Uterus (tissue), 4 donors: ENCODE measurements at places on chromosomes 4 and X. TPM values are rescaled to one million over a fixed set of nuclear protein-coding genes. Genes with fewer than 3 reads are reported as not detected.

The MGAT4D gene
- not detected for total RNA-seq

The ETDC gene
- total RNA-seq: not detected

The FGF16 gene
- 1.0 TPM for total RNA-seq

The ADRA2C gene
- 4.1 TPM for total RNA-seq

The NWD2 gene
- 0.14 TPM for total RNA-seq

The SHROOM2 gene
- total RNA-seq: 5.7 TPM

The VCX gene
- not detected for total RNA-seq

The ARAF gene
- total RNA-seq: 20.6 TPM

The CITED1 gene
- not detected for total RNA-seq

The TRIM61 gene
- 4.1 TPM for total RNA-seq

The ARHGAP6 gene
- 17.2 TPM for total RNA-seq

DNA sequence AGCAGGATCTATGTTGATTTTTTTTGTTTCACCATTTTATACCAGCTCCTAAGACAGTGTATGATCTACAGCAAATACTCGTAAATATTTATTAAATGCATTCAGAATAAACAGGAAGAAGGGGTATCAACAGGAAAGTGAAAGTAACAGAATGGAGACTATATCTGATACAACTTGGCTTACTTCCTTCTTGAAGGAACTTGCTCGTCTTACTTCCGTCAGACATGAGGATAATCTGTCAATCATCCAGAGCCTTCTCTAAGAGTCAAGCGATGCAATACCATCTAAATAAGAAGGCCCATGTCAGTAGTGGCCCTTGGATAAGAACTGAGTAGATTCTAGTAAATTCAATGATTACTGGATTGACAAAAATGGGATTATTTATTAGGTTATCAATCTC lies 84.2 kb downstream of the CAMK2D start:
- no peak for DNase-seq
- no peaks in the 10 kb centered on the region for H3K27me3 ChIP-seq
- H3K4me3 ChIP-seq: no peak overlapping the region
- no peaks in the 10 kb centered on the region for H3K36me3 ChIP-seq
- H3K4me1 ChIP-seq: no peaks in the 10 kb centered on the region
- H3K27ac ChIP-seq: no peak overlapping the region

- no peaks in the 10 kb centered on the region for H3K4me1 ChIP-seq
- DNase-seq: no peak
- H3K4me3 ChIP-seq: no peak overlapping the region
- H3K27ac ChIP-seq: no peak overlapping the region
Observed at GRCh38 chrX:10124506-10125247, 32.1 kb upstream of the CLCN4 start.

DNA sequence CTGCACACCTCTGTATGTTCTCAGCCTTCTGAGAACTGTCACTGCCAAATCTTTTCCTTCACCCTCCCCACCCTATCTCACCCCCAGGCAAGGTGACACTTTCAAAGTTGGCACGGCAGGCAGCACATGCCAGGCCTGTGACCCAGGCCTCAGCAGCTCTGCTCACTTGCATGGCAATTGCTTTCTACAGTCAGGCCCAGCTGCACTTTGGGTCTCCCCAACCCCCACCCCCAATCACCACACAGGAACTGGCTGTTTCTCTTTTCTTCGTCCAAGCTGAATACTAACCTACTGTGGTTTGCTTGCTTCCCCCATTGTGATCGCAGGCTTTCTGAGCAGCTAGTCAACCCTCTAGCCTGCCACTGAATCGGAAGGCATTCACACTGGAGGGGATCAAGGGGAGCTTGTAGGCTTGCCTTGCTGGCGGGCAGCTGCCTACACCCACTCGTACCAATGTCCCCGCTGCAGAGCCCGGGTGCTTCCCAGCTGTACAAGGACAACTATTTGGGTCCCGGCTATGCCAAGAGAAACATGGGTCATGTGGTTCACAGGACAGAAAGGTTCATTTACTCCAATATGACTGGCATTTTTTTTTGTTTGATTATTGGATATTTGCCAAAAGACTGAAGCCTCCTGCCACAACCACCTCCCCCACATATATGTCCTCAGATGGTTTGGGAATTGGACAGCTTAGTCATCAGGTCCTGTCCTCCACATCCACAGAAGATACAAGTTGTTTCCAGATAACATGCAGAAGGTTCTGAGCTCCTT lies 28.1 kb downstream of the SLC25A43 start:
- no peak for DNase-seq
- no peak overlapping the region for H3K27ac ChIP-seq
- H3K4me1 ChIP-seq: no peaks in the 10 kb centered on the region
- H3K36me3 ChIP-seq: no peaks in the 10 kb centered on the region
- H3K27me3 ChIP-seq: no peaks in the 10 kb centered on the region
- no peak overlapping the region for H3K4me3 ChIP-seq

DNA sequence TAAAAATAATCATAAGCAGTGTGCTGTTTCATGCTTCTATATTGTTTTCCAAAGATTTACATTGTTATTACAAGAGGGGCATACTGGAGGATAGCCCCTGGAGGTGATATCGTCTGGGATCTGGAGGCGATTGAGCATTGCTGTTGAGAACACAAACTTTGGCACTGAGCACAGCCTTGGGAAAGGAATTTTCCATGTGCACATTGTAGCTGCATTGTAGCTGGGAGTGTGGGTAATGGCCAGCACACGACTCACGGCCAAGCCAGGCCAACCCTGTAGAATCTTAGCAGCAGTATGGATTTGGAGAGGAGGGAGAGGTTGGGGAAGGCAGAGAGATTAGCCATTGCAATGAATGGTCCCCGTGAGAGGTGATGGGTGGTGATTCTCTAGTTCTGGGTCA lies 121.9 kb downstream of the SMIM20 start:
- H3K27me3 ChIP-seq: no peaks in the 10 kb centered on the region
- H3K36me3 ChIP-seq: no peaks in the 10 kb centered on the region
- DNase-seq: no peak

DNA sequence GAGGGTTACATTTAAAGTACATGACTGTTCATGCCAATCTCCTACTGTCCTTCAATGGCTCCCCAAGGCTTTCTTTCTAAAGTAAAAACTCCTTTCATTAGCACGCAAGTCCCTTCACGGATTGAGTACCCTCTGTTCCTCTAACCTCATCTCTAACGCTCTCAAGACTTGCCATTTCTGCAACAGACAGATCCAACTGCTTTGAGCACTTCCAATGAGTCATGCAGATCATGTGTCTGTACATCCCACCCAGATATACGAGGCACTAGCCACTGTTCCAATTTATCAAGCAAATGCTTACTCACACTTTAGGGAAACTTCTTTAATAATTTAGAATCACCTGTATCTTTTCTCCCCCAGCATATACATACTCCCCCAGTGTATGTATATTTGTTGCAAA lies 332.5 kb upstream of the ZFP42 start:
- H3K27me3 ChIP-seq: no peaks in the 10 kb centered on the region
- H3K27ac ChIP-seq: no peak overlapping the region
- H3K36me3 ChIP-seq: no peaks in the 10 kb centered on the region
- H3K4me1 ChIP-seq: no peaks in the 10 kb centered on the region
- no peak for DNase-seq

GRCh38 chr4:27692158-27692557 lies 831.5 kb downstream of the STIM2 start:
- no peaks in the 10 kb centered on the region for H3K4me1 ChIP-seq
- H3K36me3 ChIP-seq: no peaks in the 10 kb centered on the region
- no peak for DNase-seq
- H3K27ac ChIP-seq: no peak overlapping the region
- no peaks in the 10 kb centered on the region for H3K27me3 ChIP-seq

DNA sequence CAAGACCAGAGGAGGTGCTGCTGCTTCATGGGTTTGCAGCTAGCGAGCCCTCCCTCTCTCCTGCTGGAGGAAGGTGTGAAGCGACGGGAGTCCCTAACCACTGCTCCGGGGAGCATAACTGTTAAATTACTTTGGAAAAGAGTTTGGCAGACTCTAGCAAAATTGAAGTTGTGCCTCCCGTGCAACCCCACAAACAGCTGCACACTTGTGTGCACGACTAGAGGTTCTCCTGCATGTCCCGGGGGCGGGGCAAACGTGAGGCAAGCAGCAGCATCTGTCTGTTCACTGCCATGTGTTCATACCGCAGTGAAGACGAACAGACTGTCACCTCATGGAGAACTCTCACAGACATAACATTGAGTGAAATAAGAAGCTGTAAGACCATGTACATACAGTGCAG lies 34.5 kb downstream of the TNIP2 start:
- no peaks in the 10 kb centered on the region for H3K36me3 ChIP-seq
- no peak overlapping the region for H3K27ac ChIP-seq
- H3K4me3 ChIP-seq: no peak overlapping the region
- no peaks in the 10 kb centered on the region for H3K27me3 ChIP-seq
- DNase-seq: no peak

DNA sequence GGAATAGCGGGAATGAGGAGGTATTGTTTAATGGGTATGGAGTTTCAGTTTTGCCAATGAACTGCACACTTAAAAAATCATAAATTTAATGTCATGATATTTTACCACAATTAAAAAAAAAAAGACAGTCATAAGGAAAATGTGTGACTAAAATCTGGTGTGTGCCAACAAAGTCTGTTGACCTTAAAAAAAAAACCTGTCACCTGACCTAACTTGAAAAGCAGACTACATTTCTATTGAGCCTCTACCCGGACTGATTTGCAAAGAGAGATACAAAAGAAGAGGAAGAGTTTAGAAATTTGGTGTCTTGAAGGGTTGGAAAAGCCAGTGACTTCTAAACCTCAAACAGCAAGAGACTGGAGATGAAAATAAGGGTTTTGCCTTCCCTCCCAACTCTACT lies 48.4 kb downstream of the TMEM150C start:
- H3K36me3 ChIP-seq: no peaks in the 10 kb centered on the region
- H3K4me3 ChIP-seq: no peak overlapping the region
- DNase-seq: no peak
- H3K27me3 ChIP-seq: no peaks in the 10 kb centered on the region

DNA sequence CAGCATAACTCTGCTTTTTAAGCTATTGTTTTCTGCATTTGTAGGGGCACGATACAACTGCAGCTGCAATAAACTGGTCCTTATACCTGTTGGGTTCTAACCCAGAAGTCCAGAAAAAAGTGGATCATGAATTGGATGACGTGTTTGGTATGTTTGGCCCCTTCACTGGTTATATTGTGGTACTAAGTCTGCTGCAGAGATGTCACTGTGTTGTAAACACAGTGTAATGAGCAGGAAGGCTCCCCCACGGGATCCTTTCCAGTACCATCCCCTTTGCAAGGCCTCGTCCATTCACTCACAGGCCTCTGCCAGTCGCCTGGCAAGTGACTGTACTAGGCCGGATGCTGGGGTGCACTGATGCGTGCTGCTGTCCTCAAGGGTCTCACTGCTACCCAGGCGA lies 13.8 kb downstream of the CYP4V2 start:
- H3K4me1 ChIP-seq: no peaks in the 10 kb centered on the region
- no peak for DNase-seq
- no peak overlapping the region for H3K27ac ChIP-seq

DNA sequence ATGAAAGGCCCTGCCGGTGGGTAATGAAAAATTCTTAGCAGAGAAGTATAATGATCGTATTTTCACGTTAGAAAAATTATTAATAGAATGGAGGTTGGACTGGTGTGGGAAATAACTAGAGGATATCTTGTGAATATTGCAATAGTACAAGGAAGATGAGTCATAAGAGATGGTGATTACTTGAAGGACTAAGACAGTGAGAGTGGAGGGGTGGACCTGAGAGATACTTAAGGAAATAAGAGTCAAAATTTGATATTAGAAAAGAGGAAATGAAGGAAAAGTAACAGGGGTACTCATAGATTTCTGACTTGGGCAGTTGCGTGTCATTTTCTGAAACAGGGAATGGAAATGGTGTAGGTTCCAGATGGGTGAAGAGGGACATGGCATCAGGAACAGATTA lies 1.7 kb upstream of the USP53 start:
- H3K27me3 ChIP-seq: no peaks in the 10 kb centered on the region
- H3K4me1 ChIP-seq: peaks cover 4% of the 10 kb centered on the region
- H3K4me3 ChIP-seq: no peak overlapping the region
- no peak overlapping the region for H3K27ac ChIP-seq

- no peak for DNase-seq
- no peaks in the 10 kb centered on the region for H3K4me1 ChIP-seq
- H3K36me3 ChIP-seq: no peaks in the 10 kb centered on the region
Observed at GRCh38 chr4:148261848-148262247, 180.4 kb downstream of the NR3C2 start.

- no peak overlapping the region for H3K27ac ChIP-seq
- H3K27me3 ChIP-seq: no peaks in the 10 kb centered on the region
- no peaks in the 10 kb centered on the region for H3K4me1 ChIP-seq
- DNase-seq: no peak
- H3K4me3 ChIP-seq: no peak overlapping the region
Observed at GRCh38 chr4:3437998-3438846, 3.5 kb upstream of the HGFAC start.

DNA sequence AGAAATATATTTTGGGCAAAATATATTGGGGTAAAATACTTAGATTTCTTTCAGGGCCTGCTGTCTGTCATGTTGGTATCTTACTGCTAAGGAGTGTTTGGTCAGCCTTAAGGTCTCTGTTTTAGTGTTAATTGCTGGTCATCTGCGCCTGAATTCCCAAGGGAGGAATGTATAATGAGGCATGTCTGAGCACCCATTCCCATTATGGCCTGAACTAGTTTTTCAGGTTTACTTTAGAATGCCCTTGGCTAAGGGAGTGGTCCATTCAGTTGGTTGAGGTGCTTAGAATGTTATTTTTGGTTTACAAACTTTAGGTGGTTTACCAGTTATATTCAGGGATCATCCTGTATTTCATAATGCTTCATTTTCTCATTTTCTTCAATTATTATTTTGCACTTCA lies 125.9 kb downstream of the CFAP299 start:
- no peaks in the 10 kb centered on the region for H3K36me3 ChIP-seq
- H3K27ac ChIP-seq: no peak overlapping the region
- H3K4me3 ChIP-seq: no peak overlapping the region
- H3K27me3 ChIP-seq: no peaks in the 10 kb centered on the region
- no peaks in the 10 kb centered on the region for H3K4me1 ChIP-seq

DNA sequence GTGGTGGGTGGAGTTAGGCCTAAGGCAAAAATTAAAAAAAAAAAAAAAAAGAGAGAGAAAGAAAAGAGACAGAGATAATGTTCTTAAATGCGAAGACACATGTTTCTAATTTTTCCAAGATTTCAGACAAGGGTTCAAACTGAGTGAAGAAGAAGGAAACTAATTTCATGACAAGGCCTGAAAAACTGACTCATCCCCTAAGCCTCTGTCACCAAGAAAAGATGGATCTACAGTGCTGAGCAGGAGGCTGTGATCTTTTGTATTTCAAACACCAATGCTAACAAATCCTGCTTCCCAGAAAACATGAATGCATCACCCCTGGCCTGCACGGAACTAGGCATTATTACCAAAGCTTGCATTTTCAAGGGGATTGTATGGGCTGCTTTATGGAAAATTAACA lies 75.3 kb downstream of the PPARGC1A start:
- no peaks in the 10 kb centered on the region for H3K4me1 ChIP-seq
- no peak overlapping the region for H3K4me3 ChIP-seq
- H3K27ac ChIP-seq: no peak overlapping the region
- no peaks in the 10 kb centered on the region for H3K27me3 ChIP-seq
- no peaks in the 10 kb centered on the region for H3K36me3 ChIP-seq

- no peak overlapping the region for H3K4me3 ChIP-seq
- H3K27me3 ChIP-seq: no peaks in the 10 kb centered on the region
- no peak overlapping the region for H3K27ac ChIP-seq
- no peak for DNase-seq
- peaks cover 7% of the 10 kb centered on the region for H3K4me1 ChIP-seq
- no peaks in the 10 kb centered on the region for H3K36me3 ChIP-seq
Observed at GRCh38 chr4:3767570-3768288, 1.5 kb downstream of the ADRA2C start.
